Activated T-cell treated with anti-CD3 and anti-CD28 coated beads, Interleukin-2, amount 50 U/mL, for 72 hours (primary cell): ENCODE measurements at places on chromosomes 7 and 10.

GRCh38 chr7:33761449-33762080 lies 143.8 kb upstream of the BMPER start:
- H3K4me1 ChIP-seq: no peaks in the 10 kb centered on the region
- H3K27ac ChIP-seq: no peak overlapping the region
- H3K36me3 ChIP-seq: no peaks in the 10 kb centered on the region

DNA sequence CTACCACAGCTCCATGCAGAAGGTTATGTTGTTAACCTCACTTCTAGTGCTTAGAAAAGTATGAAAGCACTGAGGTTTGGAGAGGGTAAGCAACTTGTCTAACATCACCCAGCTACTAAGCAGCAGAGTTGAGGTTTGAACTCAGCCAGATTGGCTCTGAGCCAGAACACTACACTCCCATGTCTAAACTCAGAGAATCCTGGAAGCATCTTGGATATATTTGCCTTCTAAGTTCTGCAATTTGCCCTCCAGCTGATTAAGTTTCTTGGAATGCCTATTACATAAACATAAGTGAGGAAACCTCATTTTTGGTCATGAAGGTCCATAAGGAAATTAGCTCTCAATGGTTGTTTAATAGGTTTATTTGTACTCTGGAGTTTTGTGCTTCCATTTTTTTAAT lies 78.1 kb upstream of the PHYHIPL start:
- H3K27me3 ChIP-seq: no peaks in the 10 kb centered on the region
- H3K27ac ChIP-seq: no peak overlapping the region
- no peaks in the 10 kb centered on the region for H3K36me3 ChIP-seq
- no peaks in the 10 kb centered on the region for H3K4me1 ChIP-seq

- H3K27ac ChIP-seq: no peak overlapping the region
- H3K36me3 ChIP-seq: peaks cover 4% of the 10 kb centered on the region
- no peak for DNase-seq
- peaks cover 47% of the 10 kb centered on the region for H3K4me1 ChIP-seq
- no peak overlapping the region for H3K4me3 ChIP-seq
- no peaks in the 10 kb centered on the region for H3K27me3 ChIP-seq
These were observed 674 bp upstream of the FRA10AC1 start for GRCh38 chr10:93703066-93703465.

GRCh38 chr7:87152897-87153641 lies 816 bp downstream of the DMTF1 start:
- no peaks in the 10 kb centered on the region for H3K27me3 ChIP-seq
- H3K4me1 ChIP-seq: peaks cover 40% of the 10 kb centered on the region
- H3K36me3 ChIP-seq: peaks cover 9% of the 10 kb centered on the region
- peak overlapping the region; percentile 95 for H3K4me3 ChIP-seq

GRCh38 chr7:94580601-94581000 lies 71.0 kb downstream of the CASD1 start:
- peak; percentile 1 for DNase-seq
- no peak overlapping the region for H3K4me3 ChIP-seq
- peaks cover 19% of the 10 kb centered on the region for H3K36me3 ChIP-seq
- H3K27me3 ChIP-seq: no peaks in the 10 kb centered on the region

DNA sequence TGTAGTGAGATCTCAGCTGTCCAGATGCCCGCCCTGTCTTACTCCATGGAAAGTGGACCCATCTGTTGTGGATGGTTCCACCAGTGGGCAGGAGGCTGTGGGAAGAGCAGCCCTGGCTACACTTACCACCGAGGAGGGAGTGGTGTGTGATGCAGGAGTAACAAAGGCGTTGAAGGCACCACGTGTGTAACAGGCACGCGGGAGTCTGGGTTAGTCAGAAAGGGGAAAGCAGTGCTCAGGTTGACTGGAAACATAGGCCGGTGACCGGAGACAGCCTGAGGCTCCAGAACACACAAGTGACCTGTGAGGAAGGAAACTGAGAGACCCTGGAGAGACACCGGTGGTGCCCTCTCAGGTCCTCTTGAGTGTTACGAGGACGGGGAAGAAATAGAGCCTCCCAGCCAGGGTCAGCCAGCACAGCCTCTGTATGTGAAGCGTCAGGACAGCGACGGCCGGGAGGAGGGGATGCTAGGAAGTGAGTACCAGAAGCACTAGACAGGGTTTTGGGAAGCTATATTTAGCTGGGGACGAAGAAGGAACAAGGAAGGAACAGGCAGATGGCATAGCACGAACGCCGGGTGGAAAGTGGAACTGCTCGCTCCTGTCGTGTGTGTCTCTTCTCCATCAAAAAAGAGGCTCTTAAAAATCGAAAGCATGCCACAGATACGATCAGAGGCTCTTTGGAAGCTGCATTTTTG lies 51.7 kb downstream of the DAGLB start:
- DNase-seq: no peak
- H3K27me3 ChIP-seq: no peaks in the 10 kb centered on the region
- H3K4me1 ChIP-seq: peaks cover 54% of the 10 kb centered on the region

DNA sequence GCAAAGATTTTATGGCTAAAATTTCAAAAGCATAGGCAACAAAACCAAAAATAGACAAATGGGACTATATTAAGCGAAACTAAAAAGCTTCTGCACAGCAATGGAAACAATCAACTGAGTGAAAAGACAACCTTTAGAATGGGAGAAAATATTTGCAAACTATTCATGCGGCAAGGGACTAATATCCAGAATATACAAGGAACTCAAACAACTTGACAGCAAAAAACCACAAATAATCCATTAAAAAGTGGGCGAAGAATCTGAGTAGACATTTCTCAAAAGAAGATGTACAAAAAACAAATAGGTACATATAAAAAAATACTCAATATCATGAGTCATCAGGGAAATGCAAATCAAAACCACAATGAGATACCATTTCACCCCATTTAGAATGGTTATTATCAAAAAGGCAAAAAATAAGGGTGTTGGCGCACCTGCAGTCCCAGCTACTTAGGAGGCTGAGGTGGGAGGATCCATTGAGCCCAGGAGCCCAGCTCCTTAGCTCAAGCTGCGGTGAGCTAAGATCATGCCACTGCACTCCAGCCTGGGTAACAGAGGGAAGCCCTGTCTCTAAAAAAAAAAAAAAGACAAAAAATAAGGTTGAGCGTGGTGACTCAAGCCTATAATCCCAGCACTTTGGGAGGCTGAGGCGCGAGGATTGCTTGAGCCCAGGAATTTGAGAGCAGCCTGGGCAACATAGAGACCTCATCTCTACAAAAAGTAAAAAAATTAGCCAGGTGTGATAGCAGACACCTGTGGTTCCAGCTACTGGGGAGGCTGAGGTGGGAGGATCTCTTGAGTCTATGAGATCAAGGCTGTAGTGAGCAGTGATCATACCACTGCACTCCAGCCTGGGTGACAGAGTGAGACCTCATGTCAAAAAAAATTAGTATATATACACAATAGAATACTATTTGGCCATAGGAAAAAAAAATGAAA lies 4.2 kb upstream of the CCM2 start:
- peaks cover 44% of the 10 kb centered on the region for H3K4me1 ChIP-seq
- peak overlapping the region; percentile 75 for H3K4me3 ChIP-seq
- H3K27me3 ChIP-seq: no peaks in the 10 kb centered on the region

GRCh38 chr7:910441-910861 lies 34.1 kb downstream of the GET4 start:
- DNase-seq: no peak
- H3K4me3 ChIP-seq: peak overlapping the region; percentile 40

- H3K4me3 ChIP-seq: peak overlapping the region; percentile 61
- DNase-seq: no peak
- peaks cover 14% of the 10 kb centered on the region for H3K36me3 ChIP-seq
- peak overlapping the region; percentile 97 for H3K27ac ChIP-seq
- H3K4me1 ChIP-seq: peaks cover 89% of the 10 kb centered on the region
These were observed 32.5 kb downstream of the ARID5B start for GRCh38 chr10:61933859-61934555.

- H3K4me3 ChIP-seq: peak overlapping the region; percentile 40
- H3K27ac ChIP-seq: no peak overlapping the region
- peaks cover 12% of the 10 kb centered on the region for H3K4me1 ChIP-seq
- no peak for DNase-seq
- no peaks in the 10 kb centered on the region for H3K36me3 ChIP-seq
These were observed 1.3 kb downstream of the ELN start for GRCh38 chr7:74029089-74029785.

- no peaks in the 10 kb centered on the region for H3K4me1 ChIP-seq
- H3K4me3 ChIP-seq: no peak overlapping the region
- H3K27ac ChIP-seq: no peak overlapping the region
- DNase-seq: no peak
- H3K27me3 ChIP-seq: no peaks in the 10 kb centered on the region
These were observed 122.5 kb downstream of the LRRC18 start for GRCh38 chr10:48817141-48817540.

- H3K4me3 ChIP-seq: no peak overlapping the region
- no peaks in the 10 kb centered on the region for H3K4me1 ChIP-seq
- peaks cover 7% of the 10 kb centered on the region for H3K27me3 ChIP-seq
- DNase-seq: no peak
- no peak overlapping the region for H3K27ac ChIP-seq
- H3K36me3 ChIP-seq: no peaks in the 10 kb centered on the region
These were observed 29.8 kb upstream of the FGFR2 start for GRCh38 chr10:121627876-121628581.

DNA sequence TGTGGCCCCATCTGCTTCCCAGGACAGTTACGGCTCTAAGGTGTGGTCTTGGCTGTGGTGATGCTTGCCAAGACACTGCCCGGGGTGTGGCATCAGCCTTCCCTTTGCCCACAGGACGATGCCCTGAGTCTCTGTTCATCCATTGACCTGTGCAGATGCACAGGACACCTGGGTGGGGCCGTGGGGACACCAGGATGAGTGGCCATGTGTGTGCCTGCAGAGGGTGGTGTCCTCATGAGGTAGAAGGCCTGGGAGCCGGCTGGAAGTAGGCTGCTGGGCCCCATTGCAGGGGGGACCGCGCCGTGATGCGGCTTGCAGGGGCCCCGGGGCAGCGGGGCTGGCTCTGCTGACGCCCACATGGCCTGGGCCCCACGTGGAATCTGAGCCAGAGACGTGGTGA lies 22.4 kb upstream of the PWWP2B start:
- DNase-seq: no peak
- no peaks in the 10 kb centered on the region for H3K36me3 ChIP-seq
- peaks cover 5% of the 10 kb centered on the region for H3K4me1 ChIP-seq
- H3K27ac ChIP-seq: no peak overlapping the region

DNA sequence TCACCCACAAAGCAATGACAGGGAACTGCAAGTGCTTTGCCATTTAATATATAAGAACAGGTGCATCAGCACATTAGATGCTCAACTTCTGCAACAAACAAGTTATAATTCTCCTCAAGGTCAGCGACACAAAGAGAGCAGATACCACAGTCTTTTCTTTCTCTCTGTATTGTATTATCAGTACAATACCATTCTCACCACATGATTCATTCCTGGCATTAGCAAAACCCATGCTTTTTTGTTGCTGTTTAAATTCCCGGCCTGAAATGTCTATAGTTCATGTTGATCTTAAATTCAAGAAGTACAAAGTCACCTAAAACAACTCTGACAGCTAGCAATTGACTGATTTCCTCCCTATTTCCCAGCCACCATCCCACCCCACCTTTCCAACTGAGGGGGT lies 111.8 kb upstream of the FEZF1 start:
- no peaks in the 10 kb centered on the region for H3K36me3 ChIP-seq
- H3K4me3 ChIP-seq: no peak overlapping the region
- H3K27me3 ChIP-seq: no peaks in the 10 kb centered on the region
- H3K27ac ChIP-seq: no peak overlapping the region

DNA sequence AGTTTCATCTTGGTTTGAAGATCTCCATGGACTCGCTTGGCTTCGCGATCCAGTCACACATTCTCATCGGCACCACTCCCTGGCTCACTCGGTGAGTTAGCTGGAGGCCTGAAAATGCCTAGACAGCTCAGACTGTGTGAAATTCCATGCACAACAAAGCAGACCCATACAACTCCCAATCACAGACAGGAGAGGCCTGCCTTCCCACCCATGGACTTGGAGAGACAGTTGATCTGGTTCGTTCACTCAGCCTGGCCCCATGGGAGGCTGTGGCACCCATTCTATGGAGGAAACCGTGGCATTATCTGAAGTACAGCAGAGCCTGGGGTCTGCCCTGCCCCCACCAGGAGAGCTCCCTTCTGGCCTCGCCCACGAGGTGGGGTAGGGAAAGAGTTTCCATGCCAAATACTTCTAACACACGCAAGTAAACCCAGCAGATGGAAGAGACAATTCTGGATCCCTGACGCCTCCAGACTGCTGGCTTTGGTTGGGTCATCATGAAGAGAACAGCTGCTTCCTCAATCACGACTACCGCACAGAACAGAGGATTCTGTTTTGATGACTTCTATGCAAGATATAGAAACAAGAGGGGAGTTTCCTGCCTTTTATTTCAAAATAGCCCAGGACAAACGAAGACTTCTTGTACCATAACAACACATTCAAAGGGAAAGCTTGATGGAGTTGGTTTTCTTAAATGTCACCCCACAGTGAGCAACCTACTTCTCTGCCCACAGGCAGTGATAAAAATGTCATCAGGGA lies 15.9 kb downstream of the FAM53B start:
- no peaks in the 10 kb centered on the region for H3K27me3 ChIP-seq
- H3K4me3 ChIP-seq: peak overlapping the region; percentile 70
- peaks cover 94% of the 10 kb centered on the region for H3K4me1 ChIP-seq
- DNase-seq: no peak
- H3K36me3 ChIP-seq: peaks cover 14% of the 10 kb centered on the region

- no peak overlapping the region for H3K27ac ChIP-seq
- peaks cover 64% of the 10 kb centered on the region for H3K27me3 ChIP-seq
- H3K36me3 ChIP-seq: peaks cover 2% of the 10 kb centered on the region
- peaks cover 44% of the 10 kb centered on the region for H3K4me1 ChIP-seq
- H3K4me3 ChIP-seq: no peak overlapping the region
These were observed 3.4 kb upstream of the ZNF503 start for GRCh38 chr10:75404815-75405597.

DNA sequence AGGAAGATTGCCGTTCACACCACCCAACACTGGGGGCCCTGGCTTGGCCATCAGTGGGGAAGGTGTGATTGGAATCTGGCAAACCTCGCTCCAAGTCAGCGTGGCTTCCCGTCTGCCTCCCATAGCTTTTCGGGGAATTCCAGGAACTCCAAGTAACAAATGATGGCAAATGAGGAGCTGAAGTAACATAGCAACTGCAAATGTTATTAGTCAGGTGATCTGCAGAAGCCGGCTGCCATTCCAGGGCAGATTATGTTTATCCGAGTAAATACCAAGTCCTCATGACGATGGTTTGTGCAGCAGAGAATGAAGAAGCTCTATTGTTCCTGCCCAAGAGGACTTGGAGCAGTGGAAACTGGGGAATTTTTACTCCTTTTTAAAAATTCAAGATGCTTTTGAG lies 270.5 kb upstream of the PODXL start:
- no peaks in the 10 kb centered on the region for H3K4me1 ChIP-seq
- no peak for DNase-seq
- no peaks in the 10 kb centered on the region for H3K36me3 ChIP-seq
- peaks cover 8% of the 10 kb centered on the region for H3K27me3 ChIP-seq

- H3K36me3 ChIP-seq: no peaks in the 10 kb centered on the region
- no peak overlapping the region for H3K4me3 ChIP-seq
- no peak for DNase-seq
- no peaks in the 10 kb centered on the region for H3K27me3 ChIP-seq
These were observed 10.9 kb downstream of the STK32C start for GRCh38 chr10:132296666-132297443.

DNA sequence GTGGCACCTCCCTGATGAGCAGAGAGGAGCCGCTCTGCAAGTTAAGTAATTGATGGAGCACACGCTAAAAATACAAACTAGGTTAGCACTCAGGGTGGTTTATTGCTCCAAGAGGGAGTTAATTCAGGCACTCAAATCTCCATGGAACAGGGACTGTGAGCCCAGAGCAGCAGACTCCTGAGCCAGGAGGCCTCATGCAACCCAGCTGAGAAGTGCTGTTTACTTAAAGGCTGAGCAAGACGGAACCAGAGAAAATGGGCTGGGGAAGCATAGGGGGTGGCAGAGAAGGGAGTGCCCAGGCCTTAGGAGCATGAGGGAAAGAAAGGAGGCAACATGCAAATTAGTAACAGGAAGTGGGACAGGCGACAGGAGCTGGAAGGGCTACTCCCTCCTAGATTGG lies 174.1 kb downstream of the KCNMA1 start:
- DNase-seq: no peak
- peaks cover 7% of the 10 kb centered on the region for H3K27me3 ChIP-seq
- H3K36me3 ChIP-seq: no peaks in the 10 kb centered on the region
- no peak overlapping the region for H3K27ac ChIP-seq
- no peak overlapping the region for H3K4me3 ChIP-seq
- no peaks in the 10 kb centered on the region for H3K4me1 ChIP-seq
